ENCODE measurements at places on chromosomes 6 and 20.
A peak's percentile ranks its signal among the peaks of the same experiment; 100 is the strongest.

DNA sequence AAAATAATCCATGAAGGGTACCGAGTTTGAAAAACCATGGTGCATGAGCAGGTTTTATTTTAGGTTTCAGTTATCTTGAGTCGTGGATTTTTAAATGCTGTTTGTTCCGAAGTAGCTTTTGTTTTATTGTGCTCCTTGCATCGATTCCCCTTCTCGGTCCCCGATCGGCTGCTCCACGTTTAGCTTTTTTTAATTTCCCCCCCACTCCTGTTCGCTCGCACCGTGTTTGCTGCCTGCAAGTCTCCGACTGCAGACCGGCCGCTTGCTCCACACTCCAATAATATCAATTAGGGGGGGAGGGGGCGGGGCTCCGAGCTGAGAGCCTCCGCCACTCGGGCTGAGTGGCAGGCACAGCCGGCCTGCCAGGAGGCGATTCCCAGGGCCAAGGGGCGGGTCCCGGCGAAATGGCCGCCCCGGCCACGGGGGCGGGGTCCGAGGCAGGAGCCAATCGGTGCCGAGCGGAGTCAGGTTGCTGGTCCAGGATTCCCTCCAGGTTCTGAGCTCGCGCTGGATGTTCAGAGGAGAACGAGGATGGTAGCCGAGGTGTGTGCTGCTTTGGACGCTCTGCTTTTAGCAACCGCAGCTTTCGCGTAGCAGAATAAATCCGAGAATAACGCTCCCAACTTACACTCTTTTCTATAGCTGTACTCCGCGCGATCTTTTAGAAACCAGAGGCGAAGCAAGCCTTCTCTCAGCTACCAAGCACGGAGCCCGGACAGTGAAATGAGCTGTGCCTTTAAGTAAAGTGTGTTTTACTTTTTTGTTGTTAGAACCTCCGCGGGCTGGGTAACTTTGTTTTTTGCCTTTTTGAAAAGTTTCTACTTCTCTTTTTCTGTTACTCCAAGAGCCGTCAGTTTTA, at the start of gene EPHA7:
EPHA7 (minus strand) TSS at position 256 of the 859 bp plus-strand sequence; CDS start at position 38, 218 bp downstream.
- DNase-seq: peak; percentile 7

- DNase-seq: no peak
Measured at GRCh38 chr6:43188426-43188825, 6.4 kb downstream of the CUL9 start.

DNA sequence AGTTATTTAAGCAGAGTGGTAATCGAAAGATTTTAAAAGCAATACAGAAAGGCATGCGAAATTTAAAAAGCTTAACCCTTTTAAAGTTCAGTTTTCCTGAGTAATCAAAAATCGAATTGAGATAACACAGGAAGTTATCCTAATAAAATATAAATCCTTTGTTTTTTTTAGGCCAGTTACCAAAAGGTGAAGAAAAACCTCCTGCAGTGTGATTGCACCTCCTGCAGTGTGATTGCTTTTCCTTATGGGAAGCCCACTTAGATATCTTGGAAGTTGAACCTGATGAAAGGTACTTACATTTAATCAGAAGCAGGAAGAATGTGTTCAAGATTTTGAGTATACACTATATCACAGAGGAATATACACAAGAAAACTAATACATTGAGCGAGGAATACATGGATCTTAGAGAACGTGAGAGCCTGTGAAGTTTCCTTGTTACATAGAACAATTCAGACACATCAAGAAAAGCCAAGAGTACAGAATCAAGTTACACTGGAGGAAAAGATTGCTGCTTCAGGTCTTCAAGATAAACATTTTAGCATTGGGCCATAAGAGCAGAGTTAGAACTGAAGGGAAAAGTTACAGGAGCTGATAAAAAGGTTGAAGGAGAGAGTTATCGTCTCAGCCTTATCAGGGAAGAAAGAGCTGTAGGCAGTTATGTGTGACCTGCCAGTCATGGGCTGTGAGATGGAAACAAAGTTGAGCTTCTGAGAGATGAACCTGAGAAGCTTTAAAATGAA, 7.7 kb upstream of the TMEM181 start:
- DNase-seq: no peak

DNA sequence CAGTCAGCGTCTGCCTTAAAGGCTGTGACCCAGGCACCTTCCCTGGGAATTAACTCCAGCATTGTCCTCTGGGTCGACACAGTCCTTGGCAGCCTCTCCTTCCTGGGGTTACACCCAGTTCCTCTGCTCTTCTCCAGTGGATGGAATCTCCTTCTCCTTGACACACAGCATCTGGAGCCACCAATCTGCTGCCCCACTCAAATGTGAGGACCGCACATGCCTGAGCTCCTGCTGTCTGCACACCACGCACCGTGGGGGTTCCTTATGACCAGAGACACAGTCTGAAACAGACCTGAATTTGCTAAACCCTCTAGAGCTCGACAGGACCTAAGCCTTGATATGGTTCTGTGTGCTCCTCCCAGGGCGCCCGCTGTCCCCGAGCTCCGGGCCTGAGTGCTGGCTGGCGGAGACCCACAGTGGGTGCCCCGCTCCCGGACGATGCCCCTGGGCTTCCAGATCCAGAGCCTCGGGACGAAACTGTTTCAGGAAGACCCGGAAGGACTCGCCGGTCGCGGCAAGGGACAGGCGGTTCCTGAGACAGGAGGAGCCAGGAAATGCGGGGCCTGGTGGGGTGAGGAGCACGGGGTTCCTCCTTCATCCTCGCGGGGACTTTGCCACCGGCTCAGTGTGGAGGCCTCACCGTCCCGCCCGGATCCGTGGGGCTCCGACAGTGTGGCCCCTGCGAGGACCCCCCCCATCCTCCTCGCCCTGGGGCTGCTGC, 2.5 kb upstream of the RAET1G start:
- DNase-seq: no peak

DNA sequence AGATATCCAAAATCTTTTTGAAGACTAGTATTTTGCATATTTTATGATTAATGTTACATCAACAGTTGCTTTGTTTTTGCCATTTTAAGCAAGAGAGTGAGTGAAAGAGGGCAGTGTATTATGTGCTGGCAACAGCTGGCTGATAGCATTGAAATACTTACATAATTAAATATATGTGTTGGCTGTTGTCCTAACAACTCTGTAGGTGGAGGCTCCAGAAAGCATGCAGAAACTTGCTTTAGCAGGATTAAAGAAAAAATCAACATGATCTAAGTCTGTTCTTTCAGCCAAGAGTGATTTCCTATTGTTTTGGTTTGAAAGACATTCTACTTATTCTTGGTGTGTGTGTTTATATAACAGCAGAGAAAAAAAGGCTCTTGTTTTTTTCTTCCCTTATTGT, 127.5 kb downstream of the CDKAL1 start:
- DNase-seq: no peak

DNA sequence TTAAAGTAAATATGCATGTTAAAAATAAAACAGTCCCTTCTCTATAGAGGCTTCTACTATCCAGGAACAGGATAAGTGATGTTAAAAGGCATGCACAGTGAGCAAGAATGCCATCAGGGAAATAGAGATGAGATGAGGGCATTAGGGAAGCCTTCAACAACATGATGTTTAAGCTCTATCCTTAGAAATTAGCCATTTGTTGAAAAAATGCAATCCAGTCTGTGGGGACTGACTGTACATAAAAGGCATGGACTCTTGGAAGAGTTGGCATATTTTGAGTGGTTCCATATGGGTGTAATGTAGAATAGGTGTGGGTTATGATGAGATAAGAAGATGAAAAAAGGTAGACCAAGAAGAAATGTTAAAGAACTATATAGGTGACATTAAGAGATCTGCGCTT, 5.8 kb downstream of the KIAA0319 start:
- DNase-seq: no peak

DNA sequence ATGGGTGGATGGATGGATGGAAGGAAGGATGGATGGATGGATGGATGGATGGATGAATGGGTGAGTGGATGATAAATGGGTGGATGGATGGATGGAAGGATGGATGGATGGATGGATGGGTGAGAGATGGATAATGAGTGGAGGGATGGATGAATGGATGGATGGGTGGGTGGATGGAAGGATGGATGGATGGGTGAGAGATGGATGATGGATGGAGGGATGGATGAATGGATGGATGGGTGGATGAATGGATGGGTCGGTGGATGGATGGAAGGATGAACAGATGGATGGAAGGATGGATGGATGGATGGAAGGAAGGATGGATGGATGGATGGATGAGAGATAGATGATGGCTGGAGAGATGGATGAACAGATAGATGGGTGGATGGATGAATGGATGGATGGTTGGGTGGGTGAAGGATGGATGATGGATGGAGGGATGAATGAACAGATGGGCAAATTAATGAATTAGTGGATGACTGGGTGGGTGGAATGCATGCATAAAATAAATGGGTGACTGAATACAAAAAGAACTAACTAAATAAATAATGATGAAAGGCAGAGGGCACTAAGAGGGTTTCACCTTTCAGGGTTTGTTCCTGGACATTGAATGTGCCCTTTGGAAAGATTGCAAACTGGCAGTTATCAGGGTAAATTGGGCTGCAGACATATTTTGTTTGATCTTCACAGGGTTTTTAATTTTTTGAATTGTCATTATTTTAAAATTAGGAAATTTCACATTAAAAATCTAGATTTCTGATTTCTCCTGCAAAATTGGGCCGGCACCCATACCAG, 50.9 kb upstream of the PTPN1 start:
- DNase-seq: no peak

DNA sequence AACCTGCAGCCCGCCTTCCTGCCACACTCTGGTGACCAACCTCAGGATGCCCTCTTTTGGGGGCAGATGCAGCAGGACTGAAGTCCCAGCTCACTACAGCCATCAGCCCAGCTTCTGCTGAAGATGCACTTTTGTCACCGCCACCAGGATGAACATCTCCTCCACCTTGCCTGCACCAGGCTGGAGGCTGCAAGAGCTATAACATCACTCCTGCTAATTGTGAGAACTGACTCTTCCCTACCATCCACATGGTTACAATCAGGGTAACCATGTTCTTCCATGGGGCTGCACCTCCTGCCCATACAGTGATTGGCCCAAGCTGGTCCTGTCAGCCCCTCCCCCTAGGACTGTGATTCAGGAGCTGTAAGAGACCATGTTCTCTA, 2.0 kb upstream of the ACTL10 start:
- peak; percentile 34 for DNase-seq
